ENCODE measurements at places on chromosomes 12 and 14.
A peak's percentile ranks its signal among the peaks of the same experiment; 100 is the strongest.

DNA sequence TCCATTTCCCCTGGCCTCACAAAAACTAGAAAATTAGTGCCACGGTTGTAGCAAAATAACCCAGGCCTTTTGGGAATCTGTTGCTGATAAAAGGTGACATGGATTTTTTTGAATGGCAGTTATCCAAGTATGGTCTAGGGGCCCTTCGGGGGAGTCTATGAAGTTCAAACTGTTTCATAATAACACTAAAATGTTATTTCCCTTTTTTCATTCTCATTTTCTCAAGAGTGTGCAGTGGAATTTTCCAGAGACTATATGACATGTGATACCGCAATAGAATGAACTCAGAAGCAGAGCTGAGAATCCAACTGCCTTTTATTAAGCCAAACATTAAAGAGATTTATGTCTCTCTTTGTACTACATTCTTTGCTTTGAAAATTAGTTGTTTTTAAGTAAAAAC lies 26.9 kb downstream of the GSTZ1 start:
- DNase-seq = no peak

DNA sequence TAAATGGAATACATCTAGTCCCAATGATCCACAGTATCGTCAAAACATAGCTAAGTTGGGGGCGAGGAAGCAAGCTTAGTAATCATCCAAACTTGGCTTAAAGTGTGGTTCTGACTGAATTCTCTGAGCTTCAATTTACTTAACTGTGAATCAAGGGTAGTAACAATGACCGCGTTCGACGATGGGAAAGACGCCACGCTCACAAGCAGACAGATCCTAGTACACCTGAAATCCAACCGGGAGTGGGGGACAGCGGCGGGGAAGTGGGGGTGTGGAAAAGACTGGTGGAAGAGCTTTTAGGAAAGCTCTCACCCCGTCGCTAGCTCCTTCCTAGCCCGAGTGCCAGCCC lies 433 bp downstream of the COX16 start:
- DNase-seq = no peak

GRCh38 chr12:124754949-124755800 lies 108.5 kb downstream of the SCARB1 start:
- DNase-seq = peak; percentile 78

DNA sequence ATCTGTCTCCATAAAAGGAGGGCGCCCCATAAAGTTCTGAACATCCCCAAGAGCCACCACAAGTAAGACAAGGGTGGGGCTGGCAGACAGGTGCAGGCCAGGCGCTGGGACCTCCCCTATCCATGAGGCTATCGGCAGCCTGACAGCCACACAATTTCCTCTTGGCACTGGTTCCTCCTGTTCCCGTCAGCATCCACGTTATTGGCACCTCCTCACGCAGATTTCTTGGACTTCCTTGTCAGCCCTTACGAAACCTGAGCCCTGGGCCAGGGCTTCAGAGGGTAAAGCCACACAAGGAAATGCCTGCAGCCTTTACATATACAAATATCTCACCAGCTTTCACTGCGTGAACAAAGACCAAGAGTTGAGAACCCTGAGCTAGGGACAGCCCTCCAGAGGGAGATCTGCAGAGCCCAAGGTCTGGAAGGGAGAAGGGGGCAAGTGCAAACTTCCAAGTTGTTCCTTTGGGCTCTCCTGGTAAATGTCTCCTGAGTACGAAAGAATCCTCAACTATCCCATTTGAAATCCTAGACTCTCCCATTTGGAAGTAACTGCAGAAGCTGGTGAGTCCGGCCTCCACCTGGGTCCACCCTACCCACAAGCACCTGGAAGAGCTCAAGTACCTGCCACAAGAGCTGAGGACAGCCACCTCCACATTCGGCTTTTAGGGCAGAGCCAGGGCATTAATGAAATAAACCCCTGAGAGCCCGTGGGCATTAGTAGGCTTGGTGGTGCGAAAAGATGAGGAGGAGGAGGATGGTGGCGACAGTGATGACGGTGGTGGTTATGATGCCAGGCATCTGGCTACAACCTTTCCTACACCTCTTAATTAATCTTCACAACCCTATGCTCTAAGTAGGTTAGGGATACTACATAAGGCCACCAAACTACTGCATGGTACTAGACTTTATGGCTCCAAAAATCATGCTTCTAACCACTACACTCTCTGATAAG lies 5.5 kb upstream of the TC2N start:
- no peak for DNase-seq

DNA sequence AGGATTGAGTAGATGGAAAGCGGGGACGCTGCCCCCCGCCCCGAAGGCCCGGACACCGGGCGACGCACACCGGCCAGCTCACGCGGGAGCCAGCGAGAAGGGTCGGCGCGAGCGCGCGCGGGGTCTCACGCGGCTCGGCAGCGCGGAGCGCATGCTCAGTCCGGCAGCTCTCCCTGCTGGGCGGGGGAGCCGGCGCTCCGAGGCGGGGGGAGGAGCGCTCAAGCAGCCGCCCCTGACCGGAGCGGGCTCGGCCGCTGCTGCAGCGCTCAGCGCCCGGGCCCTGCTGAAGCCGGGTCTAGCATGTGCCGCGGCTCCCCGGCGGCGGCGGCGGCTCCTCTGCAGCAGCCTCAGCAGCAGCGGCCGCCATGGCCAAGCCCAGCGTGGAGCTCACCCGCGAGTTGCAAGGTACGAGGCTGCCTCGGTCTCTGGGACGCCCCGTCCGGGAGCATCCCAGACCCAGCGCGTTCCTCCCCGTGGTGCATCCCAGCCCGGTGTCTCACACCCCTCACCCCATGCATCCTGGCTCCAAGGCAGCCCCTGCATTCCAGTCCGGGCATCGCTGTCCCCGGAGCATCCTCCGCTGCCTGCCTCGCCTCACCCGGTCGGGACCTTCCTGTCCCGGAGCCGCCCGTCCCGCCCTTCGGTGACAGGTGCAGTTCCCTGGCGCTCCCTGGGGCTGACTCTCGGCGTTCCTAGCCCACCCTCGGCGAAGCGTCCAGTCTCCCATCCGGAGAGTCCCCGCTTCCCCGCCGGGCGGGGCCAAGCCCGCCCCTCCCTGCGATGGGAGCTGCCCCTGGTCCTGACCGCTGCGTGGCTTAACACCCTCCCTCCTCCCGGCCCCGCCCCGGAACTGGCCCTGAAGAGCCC lies at the start of gene CARMIL3:
TSS of gene CARMIL3 (plus strand) at position 221 of the 867 bp plus-strand sequence. CDS start at position 366, 145 bp downstream.
- DNase-seq = peak; percentile 10

- no peak for DNase-seq
Observed at GRCh38 chr14:87286826-87287225, 706.2 kb downstream of the GALC start.

DNA sequence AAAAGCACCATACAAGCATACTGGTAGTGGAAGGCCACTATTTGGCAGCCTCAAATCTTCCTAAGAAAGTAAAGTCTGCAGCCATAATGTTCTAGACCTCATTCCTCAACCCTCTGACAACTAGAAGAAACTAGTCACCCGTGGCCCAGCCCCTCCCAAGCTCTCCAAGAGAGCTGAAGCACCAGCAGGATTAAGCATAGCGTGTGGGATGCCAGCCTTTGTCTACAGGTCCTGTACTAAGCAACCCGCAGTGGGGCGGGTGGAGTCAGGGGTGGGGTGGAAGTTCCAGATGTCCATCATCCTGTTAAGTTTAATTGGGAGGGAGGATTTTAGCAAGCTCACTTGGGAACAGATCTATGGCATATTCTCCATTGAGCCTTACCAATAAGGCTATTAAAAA lies 14.2 kb downstream of the SLC11A2 start:
- no peak for DNase-seq

DNA sequence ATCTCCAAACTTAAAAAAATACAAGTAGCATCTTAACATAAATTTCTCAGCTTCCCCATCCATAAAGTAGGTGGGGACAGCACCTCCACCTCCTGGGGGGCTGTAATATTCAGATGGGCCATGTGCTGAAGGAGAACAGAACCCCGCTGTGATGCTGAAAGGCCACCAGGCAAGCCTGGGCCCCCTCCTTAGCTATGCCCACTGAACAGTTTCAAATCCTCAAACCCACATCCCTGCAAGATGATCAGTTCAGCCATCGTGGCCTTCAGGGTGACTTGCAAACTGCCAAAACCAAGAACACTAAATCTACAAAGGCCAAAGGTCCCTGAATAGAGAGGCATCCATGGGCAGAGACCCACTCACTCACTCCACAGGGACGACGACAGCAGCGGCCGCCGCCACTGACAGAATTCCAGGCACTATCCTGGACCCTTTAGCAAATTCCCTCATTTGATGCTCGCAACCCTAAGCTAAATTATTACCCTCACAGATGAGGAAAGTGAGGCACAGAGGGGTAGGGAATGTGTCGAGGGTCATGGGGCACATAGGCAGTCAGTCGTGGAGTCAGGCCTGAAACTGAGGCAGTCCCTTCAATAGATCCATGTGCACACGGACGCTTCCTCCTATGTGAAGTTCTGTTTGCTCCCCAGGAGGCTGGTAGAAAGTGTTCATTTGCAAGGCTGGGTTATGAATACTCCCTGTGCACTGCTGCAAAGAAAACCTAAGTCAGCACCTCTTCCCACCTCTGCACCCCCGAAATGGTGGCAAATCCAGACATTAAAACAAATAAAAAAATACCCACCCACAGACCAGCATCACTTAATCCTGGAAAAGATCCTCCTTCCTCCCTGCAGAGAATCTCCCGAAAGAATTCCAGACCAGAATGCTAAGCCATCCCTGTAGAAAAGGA lies 5.9 kb downstream of the ITPK1 start:
- DNase-seq = no peak

DNA sequence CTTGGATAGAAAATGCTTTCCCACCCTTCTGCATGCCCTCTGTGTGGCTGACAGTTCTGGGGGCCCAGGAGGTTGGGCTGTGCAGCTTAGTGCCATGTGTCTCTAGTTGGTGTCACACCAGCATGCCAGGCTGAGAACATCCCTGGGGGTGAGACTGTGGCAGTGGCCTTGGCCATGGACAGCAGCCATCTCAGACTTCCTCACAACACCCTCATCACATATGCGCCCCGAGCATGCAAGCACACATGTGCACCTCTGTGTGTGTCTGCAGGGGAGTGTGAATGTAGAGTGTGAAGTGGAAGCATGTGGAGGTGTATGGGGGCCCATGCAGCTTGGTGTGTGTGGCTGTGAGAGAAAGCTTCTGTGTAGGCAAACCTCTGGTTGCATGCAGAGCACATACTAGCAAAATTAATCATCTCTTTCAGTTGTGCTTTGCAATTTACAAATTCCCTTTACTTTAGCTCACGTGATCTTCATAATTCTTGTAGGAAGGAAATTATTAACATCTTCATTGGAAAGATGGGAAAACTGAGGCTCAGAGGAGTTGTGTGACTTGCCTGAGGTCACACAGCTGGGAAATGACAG lies 8.4 kb downstream of the ASIC1 start:
- DNase-seq = peak; percentile 25

GRCh38 chr12:27969624-27970400 lies 2.7 kb downstream of the PTHLH start:
- DNase-seq = peak; percentile 35

DNA sequence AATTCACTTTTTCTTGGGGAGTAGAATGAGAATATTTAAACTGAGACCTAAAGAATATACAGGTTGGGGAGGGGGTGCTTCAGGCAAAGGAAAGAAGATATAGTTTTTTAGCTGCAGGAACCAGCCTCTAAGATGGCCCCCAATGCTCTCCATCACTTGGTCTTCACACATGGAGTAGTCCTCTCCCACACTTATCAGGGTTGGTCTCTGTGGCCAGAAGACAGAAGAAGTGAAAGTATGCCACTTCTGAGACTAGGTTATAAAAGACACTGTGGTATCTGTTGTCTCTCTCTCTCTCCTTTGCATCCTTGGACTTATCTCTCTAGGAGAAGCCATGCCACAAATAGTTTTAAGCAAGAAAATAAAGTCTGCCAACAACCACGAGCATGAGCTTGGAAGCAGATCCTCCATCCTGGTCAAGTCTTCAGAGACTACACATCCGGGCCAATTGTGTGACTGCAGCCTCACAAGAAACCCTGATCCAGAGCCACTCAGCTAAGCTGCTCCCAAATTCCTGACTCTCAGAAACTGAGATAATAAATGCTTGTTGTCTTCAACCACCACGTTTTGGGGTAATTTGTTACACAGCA lies 18.0 kb downstream of the PUS7L start:
- DNase-seq = no peak

DNA sequence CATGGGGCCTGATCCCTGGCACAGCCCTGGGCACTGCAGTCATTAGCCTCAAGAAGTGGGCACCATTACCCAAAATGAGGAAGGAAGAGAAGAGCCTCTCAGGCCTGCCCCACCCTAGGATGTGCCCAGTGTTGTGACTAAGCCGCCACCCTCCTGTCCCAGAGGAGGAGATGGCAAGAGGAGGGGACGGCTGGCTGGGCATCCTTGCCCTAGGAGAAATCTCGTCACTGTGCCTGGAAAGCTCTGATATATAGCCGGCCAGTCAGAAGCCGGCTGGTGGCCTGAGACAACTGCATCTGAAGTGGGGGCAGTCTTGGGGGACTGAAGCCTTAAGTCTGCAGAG lies 115.2 kb downstream of the LGMN start:
- DNase-seq = no peak

DNA sequence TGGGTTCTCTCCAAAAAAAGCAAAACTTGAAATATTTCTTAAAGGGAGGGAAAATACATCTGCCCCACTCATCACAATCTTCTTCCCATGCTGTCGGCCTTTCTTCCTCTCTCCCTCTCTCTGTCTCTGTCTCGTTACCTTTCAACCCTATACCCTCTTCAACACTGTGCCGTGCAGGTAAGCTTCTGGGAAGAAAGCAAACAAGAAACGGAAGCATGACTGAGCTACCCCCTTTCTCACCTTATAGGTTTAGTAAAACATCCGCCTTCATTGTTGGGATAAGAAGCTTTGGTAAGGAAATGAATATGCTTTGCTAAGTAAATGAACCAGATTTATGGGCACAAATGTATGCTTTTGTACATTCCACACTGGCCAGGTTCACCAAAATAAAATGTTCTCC lies 63.0 kb downstream of the TMEM30B start:
- DNase-seq = no peak

GRCh38 chr12:53803194-53803593 lies 51.4 kb upstream of the CISTR start:
- DNase-seq = no peak

- peak; percentile 88 for DNase-seq
Observed at GRCh38 chr12:50597200-50598195, 92.7 kb downstream of the DIP2B start.

DNA sequence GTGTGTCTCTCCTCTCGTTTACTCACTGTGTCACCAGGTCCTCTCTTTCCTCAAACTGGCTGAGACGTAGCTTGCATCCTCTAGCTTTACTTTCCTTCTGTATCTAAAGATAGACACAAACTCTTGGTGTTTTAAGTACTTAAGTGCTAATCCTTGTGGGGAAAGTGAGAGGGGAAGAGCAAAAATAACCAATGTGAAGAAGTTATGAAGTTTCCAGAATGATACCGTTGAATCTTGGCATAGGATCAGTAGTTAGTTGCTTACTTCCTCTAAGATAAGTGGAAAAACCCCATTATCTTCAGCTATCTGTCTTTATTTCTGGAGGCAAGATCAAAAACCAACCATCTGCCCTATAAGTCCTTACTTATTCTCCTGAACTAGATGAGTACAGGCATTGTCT lies 10.6 kb downstream of the FAR2 start:
- DNase-seq = no peak
